ENCODE measurements at places on chromosomes 12 and 14.

DNA sequence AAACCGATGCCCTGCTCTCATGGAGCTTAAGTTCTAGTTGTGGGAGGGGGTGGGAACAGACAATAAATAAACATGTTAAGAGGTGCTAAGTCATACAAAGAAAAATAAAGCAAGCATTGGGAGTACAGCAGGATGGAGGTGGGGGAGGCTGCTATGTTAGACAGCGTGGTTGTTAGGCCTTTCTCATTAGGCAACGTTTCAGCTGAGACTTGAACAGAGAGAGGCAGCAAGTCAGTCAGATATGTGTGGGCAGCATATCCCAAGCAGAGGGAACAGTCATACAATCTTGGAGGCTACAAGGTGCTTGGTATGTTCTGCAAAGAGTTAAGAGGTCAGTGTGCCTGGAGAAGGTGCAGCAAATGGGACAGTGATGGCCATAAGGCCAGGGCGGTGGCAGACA, 97.7 kb upstream of the CCDC196 start:
- DNase-seq: no peak

DNA sequence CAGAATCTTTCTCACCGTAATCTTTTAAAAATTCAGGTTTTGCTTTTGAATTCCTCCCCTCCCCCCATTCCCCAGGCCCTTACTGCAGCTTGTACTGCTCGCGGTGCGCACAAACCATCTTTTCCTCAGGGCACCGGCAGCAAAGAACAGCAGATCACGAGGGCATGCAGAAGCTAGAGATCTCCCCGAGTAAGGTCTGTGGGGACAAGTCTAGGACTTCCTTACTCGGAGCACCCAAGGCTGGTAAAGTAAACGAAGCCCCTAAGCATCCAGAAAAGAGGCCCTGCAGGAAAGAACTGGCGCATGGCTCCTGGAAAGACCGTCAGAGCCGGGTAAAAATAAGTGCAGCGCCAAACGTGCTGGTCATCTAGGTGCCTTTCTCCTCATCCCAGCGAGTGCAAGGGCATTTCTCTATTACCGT, 727 bp downstream of the LDHB start:
- DNase-seq: peak; percentile 21

DNA sequence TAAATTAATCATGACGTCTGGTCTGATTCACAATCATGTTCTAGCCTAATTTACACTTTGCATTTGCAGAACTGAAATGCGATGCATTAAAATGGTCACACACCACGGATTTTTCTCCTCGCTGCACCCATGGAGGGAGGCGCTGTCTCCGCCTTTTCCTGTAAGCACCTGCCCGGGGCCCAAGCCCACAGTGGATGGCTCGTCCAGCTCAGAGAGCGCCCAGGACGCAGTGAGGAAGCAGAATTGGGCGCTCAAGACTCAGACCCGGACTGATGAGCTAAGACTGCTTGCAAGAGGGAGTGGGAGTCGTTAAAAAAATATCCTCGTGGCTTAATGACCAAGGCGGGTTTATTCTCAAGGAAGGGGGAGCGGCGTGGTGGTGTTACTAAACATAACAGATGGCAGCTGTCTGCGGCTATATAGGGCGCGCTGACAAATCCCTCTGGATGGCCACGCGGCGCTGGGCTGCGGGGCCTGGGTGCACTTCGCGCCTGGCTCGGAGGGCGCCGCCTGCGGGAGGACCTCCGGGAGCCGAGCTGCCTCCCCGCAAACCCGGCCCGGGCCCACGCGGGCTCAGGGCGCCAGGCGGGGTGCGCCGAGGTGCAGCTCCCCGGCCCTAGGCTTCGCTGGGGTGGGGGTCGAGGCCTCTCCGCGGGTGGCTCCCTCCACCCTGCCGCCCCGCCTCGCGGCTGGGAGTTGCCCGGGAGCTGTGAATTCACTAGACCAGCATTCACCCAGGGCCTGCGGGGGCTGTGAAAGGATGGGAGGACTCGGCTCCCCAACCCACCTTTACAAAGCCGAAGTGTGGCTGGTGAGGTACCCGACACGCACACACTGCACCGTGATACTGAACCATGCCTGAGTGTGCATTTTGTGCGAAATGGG, 78.7 kb downstream of the PPM1A start:
- DNase-seq: peak; percentile 16

- DNase-seq: no peak
These were observed 343.0 kb downstream of the RGS6 start for GRCh38 chr14:72275242-72275641.

- DNase-seq: no peak
These were observed 39.9 kb downstream of the PPP4R3A start for GRCh38 chr14:91470216-91470615.

GRCh38 chr12:51471111-51471864, 46.7 kb downstream of the SLC4A8 start:
- no peak for DNase-seq

DNA sequence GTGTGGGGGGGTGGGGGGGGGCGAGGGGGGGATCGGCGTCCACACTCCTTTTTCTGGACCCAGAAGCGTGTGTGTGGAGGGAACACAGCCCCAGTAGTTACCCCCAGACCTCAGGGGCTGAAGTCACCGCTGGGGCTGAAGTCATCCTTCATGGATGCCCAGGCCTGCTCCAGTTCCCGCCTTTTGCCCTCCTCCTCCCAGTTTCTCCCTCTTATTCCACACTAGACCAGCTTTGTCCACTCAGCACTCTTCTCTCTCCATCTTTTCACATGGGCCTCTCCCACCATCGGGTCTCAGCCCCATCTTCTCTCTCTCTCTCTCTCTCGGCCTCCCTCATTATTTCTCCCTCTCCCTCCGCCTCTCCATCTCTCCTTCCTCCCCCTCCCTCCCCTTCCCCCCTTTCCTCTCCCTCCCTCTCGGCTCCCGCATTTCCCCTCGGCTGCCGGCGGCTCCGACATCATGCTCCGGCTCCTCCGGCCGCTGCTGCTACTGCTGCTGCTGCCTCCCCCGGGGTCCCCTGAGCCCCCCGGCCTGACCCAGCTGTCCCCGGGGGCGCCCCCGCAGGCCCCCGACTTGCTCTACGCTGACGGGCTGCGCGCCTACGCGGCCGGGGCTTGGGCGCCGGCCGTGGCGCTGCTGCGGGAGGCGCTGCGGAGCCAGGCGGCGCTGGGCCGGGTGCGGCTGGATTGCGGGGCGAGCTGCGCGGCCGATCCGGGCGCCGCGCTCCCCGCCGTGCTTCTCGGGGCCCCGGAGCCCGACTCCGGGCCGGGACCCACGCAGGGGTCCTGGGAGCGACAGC, at the start of gene P3H3:
Gene P3H3, plus strand, starts transcription at position 426 of the 799 bp plus-strand sequence. Its CDS starts 34 bp downstream, at position 460.
- no peak for DNase-seq

- no peak for DNase-seq
These were observed 1465.4 kb upstream of the FLRT2 start for GRCh38 chr14:84064316-84065125.

GRCh38 chr12:81949841-81950308, 190.7 kb upstream of the PPFIA2 start:
- DNase-seq: no peak

DNA sequence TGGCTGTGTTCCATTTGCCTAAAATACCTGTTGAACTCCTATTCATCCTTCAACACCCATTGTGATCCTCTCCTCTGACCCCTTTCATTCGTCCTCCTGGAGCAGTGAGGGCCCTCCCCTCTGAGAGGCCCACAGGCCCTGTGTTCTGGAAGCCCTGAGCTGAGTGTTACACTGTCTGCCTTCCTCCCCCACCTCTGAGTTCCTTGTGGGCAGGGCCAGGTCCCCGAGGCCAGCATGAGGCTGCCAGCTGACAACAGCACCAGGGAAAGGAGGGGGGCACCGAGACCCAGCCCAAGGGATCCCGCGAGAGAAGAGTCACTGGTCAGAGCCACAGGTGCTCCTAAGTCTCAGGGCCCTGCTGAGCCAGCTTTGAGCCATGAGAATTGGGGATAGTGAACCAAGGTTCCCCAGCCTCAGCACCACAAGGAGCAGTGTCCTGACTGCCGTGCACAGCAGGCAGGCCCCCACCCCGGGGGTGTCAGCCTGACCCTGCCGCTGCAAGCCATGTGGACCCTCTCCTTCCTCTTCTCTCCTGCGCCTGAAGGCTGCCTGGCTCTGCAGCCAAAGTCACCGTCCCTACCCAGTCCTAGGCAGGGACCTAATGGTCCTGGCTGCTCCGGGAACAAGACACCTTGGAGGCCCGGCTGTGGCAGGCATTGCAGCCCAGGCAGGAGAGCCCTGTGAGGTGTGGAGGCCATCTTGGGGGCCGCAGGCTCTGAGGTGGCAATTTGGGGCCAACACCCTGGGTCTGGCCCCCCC, 52.5 kb downstream of the BEGAIN start:
- DNase-seq: no peak

- no peak for DNase-seq
These were observed 9.3 kb downstream of the PEBP1 start for GRCh38 chr12:118145113-118145797.

- DNase-seq: no peak
These were observed 85.2 kb upstream of the ZFP36L1 start for GRCh38 chr14:68877993-68878575.

- DNase-seq: no peak
These were observed 14.3 kb upstream of the RIC8B start for GRCh38 chr12:106760184-106760531.

DNA sequence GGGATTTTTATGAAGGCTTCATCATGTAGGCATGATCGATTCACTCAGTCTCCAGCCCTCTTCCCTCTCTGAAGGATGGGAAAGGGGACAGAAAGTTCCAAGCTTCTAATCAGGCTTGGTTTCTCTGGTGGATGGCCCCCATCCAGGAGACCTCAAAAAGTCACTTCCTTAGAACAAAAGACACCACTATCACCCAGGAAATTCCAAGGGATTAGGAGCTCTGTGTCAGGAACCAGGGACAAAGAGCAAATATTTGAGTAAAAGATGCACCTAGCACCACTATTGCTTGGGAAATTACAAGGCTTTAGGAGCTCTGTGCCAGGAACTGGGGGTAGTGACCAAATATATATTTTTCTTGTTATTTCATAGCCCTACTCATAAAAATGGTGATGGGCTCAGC, 33.6 kb upstream of the TMX1 start:
- DNase-seq: no peak

- no peak for DNase-seq
These were observed 24.2 kb upstream of the HIF1A start for GRCh38 chr14:61671082-61671481.

DNA sequence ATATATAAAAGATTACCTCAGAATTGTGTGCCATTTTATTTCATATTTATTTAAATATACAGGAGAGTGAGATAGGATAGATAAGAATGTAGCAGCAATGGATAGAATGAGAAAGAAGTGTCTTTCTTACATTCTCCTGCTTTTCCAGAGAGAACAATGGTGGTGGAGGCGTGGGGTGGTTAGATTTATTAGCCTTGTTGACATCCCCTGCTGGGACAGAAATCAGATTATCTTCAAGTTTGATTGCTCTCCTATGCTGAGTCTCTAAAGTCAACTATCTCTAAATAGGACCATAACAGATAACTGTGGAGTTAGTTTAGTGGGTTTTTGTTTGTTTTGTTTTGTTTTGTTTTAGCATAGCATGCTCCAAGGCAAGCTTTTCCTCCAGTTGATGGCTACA, 397.6 kb downstream of the LRFN5 start:
- DNase-seq: no peak

- peak; percentile 40 for DNase-seq
These were observed 848 bp downstream of the CTDSP2 start for GRCh38 chr12:57845478-57846284.

GRCh38 chr12:12202105-12202504, 64.7 kb downstream of the LRP6 start:
- no peak for DNase-seq

- no peak for DNase-seq
These were observed 140.4 kb downstream of the RBM19 start for GRCh38 chr12:113825705-113826104.

DNA sequence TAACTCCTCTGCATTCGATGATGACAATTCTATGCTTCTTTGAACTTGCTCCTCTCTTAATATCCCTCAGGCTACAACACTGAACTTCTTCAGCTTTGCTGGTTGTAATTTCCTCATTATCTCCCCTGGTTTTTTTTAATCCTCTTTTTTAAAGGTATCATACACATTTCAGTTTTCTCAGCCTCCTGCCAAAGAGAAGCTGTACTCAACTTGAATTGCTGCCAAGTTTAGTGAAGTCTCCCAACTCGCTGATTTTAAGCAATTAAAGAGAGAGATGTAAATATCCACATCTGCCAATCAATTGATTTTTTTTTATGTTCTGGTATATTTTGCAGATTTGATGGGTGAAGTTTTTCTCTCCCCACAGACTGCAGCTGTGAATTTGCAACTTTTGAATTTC, 817.8 kb downstream of the GALC start:
- DNase-seq: no peak

- no peak for DNase-seq
These were observed 38.1 kb downstream of the BBS10 start for GRCh38 chr12:76310110-76310509.

- DNase-seq: no peak
These were observed 3.3 kb downstream of the FLRT2 start for GRCh38 chr14:85533023-85533860.

- DNase-seq: no peak
These were observed 594.2 kb downstream of the MED13L start for GRCh38 chr12:115683240-115683780.

DNA sequence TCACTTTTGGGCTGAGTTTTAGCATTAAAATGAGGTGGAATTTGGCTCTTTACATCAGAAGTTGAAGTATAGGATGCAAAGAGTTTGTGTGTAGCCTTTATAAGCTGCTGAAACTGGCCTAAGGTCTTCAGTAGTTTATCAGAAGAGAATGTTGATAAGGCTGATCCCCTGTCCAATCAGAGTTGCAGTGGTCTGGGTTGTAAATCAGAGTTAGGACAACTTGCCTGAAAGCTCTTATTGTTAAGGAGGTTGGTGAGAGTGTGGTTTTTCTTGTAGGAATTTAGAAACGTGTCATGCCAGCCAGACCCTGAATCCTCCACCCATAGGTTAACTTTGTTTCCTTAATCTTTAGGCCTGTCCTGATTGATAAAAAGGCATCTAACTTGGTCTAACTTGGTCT, 143.5 kb downstream of the ST8SIA1 start:
- DNase-seq: no peak

DNA sequence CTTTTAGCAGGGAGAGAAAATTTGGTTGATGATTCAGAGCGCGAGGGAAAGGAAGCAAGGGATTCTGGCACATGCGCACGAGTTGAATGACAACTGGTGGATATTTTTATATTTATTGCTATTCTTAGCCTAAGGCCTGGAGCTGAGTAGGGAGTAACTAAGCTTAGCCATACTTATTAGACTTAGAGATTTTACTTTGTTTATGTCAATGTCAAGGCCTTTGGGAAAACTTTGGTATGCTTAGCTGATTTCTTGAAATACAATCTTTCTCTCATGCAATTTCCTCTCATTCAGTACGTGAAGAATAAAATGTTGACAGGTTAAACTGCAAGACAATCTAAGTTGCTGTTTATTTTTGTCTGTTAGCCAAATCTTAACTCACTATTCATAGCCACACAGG, 101.1 kb downstream of the CRADD start:
- no peak for DNase-seq

- no peak for DNase-seq
These were observed 9.0 kb downstream of the BCL11B start for GRCh38 chr14:99262977-99263448.

DNA sequence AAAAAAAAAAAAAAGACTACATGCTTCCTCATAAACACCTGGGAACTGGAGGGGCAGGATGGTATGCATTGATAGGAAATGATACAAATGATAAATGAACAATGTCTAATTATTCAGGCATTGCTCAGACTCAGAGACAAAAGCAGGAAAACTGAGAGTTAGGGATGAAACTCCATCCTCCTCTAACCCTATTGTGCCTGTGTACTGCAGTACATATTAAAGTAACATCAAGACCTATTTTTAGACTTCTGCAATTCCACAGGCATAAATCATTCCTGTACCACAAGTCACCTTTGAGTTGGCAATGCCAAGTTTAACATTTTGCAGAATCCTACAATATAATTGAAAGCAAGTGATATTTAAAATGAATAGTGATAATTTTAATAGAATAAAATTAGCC, 156.5 kb upstream of the USP15 start:
- no peak for DNase-seq
